ENCODE measurements at places on chromosomes 3 and 15.
A peak's percentile ranks its signal among the peaks of the same experiment; 100 is the strongest.

DNA sequence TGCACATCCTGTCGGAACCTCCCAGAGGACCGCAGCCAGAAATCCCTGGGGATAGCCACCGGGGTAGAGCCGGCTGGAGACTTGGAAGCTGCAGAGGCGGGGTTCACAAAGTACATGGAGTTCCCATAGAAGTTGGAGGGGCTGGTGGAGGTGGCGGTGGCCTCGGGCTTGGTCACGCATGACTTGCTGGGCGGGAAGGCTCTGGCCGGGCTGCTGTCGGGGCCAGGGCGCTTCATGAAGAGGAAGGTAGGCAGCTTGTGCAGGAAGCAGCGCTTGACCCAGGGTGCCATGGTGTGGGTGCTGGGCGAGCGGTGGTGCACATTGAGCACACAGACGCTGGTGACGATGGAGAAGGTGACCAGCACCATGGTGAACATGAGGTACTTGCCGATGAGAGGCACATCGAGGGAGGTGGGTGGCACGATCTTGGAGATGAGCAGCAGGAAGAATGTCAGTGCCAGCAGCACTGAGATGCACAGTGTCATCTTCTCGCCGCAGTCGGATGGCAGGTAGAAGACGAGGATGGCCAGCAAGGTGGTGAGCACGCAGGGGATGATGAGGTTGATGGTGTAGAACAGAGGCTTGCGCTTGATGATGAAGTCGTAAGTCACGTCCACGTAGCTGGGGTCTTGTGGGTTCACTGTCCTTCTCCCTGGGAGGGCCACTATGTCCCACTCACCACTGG is 8.4 kb upstream of the CHRNA3 start:
- no peak for DNase-seq

DNA sequence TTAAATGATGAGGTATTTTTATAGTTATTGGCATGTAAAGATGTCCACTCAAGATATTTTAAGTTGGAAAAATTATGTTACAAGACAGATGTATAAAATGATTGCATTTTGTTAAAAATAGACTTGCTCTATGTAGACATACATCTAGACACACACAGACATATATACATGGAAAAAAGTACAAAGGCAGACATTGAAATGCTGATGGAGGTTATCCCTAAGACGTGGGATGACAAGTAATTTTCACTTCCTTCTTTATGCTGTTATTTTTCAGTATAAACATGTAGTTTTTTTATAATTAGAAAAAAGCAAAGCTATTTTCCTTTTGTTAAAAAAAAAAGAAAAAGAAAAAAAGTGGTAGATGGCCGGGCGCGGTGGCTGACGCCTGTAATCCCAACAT is 7.2 kb downstream of the HOMER2 start:
- DNase-seq: no peak

GRCh38 chr15:72315706-72316370 is 4.1 kb downstream of the CELF6 start:
- no peak for DNase-seq

GRCh38 chr15:94367726-94368535 is 136.6 kb downstream of the MCTP2 start:
- DNase-seq: no peak

DNA sequence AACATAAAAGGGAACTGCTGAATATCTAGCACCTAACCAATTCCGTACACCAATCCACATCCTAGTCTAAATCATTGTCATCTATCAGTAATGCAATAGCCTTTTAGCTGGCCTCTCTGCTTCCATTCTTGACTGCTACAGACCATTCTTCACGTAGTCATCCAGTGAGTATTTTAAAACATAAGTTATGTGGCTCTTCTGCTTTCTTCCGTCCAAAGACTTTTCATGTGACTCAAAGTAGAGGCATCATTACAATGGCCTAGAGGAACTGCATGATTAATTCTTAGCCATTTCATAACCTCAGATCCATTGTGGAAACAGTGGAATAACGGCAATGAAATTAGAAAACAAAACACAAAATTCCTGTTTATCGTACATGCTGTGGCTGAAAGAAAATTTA is 88.9 kb upstream of the CBLB start:
- no peak for DNase-seq

DNA sequence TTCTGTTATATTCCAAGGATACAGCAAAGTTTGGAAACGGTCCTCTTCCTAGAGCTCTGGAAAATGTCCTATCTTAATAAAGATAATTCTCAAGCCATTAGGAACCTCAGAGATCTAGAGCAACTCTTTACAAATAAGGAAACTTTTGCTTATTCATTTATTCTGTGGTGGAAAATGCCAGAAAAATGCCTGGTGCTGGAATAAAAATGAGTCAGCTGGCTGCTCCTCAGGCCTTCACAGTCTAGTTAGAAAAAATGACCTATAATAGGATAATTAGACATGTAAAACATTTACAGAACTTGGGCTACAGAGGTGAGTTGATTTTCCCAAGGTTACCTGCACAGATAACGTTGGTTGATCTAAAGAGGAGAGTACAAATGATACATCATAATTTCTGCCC is 372.5 kb downstream of the NLGN1 start:
- no peak for DNase-seq

DNA sequence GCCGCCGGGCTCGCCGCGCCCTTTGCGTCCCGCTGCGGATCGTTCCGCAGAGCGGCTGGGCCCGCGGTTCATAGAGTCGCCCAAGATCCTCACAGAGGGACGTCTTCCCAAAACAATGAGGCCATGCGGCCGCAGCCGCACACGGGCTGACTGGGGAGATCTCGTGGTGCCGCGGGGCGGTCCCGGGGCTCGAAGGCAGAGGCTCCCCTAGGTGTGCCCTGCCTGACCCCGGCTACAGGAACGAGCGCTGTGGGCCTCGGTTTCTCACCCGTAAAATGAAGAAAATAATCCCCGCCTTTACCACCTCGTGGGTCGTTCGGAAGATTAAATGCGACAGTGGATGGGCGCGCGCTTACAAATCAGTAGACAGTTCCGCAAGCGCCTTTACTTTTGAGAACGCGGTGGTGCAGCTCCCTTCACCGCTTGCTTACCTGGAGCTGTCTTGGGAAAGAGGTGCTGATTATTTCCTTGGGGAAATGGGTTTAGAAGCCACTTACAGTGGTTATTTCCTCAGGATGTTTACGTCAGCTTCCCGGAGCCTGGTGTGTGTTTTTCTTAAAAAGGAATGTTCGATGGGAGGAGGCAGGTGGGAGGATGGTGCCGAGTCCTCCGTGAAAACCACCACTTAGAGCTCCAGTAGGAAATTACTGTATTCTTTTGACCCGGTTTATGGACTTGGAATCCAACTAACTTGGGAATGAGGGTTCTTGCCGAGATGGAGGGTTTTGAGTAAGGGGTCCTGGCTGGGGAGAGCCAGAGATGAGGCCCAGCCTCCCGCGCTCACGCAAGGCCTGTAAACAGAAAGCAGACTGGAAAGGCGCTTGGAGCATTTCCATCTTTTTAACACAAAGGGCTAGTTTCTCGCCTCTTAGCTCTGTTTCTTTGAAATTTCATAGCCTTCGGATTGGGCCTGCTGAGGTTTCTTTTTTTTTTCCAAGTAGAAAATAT is 1.9 kb upstream of the MEX3B start:
- no peak for DNase-seq

- no peak for DNase-seq
Measured at GRCh38 chr15:94722024-94722636, 490.8 kb downstream of the MCTP2 start.

DNA sequence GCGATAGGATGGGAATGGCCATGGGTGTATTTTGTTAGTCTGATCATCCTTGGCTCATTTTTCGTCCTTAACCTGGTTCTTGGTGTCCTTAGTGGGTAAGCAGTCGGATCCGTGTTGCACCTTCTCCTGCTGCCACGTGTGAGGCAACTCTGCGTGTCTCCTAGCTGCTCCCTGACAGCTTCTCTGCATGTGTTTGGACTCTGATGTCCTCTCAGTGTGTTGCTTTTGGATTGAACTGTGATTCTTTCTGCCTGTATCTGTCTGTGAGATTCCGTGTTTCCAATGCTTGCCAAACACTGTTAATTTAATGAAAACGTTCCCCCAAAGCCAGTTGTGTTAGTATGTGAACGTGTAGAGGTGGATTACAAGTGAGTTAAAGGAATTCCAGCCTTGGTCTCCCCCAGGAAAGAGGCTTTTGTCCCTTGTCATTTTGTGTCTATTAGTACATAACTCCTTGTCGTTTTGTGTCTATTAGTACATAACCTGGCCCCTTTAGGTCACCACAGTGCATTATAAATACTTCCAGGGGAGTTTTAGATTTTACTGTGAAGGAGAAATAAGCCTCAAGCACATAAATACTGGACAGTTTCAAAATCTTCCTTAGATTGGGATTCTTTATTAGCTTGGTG is 172.4 kb downstream of the CHDH start:
- DNase-seq: no peak

DNA sequence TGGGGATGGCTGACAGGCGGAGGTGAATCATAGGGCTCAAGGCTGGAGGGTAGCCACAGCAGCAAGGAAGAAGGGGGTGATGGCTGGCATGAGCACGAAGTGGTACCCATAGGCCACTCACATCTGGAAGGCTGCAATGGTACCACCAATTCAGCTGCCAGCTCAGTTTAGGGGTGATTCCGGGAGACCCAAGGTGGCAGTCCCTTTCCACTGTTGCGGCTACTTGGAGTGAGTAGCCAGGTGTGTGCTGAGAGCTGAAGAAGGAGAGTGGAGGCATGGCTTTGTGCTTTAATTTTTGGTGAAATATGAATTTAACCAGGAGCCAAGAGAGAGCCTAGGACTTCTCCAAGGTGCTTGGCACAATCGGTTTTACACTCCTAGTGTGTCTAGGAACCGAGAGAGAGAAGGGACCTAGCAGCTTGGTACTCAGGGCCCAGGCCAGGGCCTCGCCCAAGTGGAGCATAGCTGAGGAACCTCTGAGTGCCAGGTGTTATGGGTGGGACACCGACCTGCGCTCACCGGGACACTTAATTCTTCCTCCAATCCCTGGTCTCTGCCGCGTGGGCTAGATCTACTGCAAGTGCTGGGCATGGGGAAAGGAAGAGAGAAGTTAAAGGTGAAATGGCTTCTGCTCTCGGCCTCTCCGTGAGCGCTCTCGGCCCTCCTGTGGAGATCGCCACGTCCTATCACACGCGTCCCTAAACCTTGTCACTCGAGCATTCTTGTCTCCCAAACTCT is 32.2 kb upstream of the POLG start:
- no peak for DNase-seq

- DNase-seq: no peak
Measured at GRCh38 chr15:48143856-48144255, 23.1 kb downstream of the SLC24A5 start.

- peak; percentile 43 for DNase-seq
Measured at GRCh38 chr3:118882353-118882947, 152.2 kb downstream of the IGSF11 start.

- DNase-seq: no peak
Measured at GRCh38 chr3:72458375-72458774, 389.9 kb downstream of the SHQ1 start.

- DNase-seq: no peak
Measured at GRCh38 chr3:58361866-58362265, 29.2 kb downstream of the PXK start.

GRCh38 chr3:172102123-172102882 is 62.9 kb downstream of the FNDC3B start:
- DNase-seq: no peak

DNA sequence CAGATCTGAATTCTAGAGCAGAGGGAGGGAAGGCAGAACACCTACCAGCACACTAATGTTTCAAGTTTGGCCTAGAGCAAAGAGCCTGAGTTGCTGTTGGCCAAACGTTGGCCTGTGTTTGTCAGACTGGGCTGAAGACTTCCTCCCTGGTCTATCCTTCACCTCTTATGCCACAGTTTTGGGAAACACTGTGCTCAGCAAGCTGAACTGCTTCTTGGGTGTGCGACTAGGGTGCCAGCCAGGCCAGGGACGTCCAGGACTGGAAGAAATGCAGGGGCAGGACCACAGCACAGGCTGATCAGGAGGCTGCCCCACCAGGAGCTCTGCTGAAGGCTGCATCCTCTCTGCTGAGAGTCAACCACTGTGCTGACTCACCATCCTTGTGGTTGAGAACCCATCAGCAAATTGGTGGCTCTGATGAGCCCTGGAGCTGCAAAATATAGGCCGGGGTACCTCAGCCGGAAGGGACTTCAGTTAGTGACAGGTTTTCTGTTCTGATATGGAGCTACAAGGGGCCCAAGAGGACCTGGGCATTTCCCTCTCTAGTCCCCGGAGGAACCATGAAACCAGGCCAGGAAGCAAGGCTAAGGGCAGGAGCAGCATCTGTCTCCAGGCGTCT is 131.6 kb upstream of the RASGRP1 start:
- DNase-seq: no peak

GRCh38 chr3:145739926-145740325 is 421.1 kb downstream of the PLOD2 start:
- DNase-seq: no peak

GRCh38 chr15:62573876-62574275 is 408.8 kb upstream of the C2CD4B start:
- DNase-seq: no peak

DNA sequence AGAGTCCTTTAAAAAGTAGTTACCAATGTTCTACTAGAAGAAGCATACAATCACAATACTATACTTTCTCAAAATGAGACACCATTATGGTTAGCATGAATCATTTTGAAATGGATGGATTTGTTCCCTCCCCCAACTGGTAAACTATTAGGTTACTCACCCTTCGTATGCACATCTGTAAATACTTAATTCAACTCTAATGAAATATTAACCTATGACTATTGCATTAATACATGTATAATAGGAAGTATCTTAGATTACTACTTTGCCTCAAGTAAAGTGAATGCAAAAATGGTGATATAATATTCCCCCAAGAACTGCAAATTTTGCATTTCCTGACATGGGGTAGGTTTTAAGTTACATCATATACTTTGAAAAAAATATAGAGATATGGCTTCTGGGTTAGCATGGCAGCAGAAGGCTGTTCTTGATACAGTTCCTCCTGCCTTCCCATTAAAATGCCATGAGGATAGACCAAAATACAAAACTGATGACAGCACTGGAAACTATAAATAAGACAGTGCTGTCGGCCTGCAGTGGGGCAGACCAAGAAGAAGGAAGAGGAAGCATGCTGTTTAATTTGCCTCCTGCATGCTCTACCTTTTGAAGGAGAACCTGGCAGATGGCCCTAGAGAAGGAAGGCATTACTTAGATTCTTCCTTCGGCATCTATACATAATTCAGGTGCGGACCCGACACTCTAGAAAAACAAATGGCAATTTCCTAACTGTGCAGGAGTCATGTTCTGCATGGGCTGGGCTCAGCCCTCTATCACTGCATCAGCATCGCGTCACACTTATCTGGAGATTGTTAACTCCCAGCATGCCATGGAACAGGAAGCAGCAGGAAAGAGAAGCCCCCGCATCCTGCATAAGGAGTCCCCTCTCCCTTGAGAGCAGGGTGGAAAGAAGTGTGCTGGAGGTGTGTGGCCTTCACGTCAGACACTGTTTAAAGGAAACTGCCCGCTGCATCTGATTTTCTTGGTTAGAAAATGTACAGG is 41.8 kb upstream of the NEO1 start:
- no peak for DNase-seq

DNA sequence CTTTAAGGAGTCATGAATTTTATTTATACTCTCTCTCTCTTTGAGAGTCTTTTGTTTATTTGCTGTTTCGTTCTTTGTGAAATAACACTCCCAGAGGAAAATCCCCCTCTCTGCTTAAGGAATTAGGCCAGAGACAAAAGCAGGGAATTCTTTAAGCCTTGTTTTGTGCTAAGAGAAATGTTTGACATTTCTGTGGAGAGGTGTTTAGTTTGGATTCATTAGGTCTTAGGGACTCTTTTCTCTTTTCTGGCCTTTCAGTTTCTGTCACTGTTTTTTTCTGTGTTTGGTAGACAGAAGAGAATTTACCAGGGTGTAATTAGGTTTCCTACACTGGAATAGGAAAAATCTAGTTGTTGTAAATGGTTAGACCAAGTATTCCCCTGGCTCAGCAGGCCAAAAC is 241.8 kb upstream of the NR2F2 start:
- no peak for DNase-seq

GRCh38 chr3:161489395-161489794 is 7.2 kb upstream of the OTOL1 start:
- no peak for DNase-seq

Data from substantia nigra (tissue), 51 donors.